ENCODE measurements at places on chromosomes 2 and 18.

DNA sequence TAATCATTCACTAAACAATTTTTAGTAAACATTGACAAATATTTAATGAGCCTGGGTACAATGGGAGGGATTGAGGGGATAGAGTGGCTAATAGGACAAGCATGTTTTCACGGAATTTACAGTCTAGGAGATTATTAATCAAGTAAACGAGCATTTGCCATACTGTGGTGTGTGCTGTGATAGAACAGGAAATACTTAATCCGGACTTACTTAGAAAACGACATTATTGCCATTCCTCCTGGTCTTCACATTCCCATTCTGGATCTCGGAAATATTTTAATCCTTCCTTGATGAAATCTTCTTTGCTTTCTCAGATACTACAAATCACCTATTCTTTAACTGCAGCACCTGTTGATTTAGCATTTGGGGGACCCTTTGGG is 905 bp downstream of the TTLL4 start:
- no peak for DNase-seq

GRCh38 chr2:88813612-88814011 is 122.1 kb downstream of the RPIA start:
- no peak for DNase-seq

DNA sequence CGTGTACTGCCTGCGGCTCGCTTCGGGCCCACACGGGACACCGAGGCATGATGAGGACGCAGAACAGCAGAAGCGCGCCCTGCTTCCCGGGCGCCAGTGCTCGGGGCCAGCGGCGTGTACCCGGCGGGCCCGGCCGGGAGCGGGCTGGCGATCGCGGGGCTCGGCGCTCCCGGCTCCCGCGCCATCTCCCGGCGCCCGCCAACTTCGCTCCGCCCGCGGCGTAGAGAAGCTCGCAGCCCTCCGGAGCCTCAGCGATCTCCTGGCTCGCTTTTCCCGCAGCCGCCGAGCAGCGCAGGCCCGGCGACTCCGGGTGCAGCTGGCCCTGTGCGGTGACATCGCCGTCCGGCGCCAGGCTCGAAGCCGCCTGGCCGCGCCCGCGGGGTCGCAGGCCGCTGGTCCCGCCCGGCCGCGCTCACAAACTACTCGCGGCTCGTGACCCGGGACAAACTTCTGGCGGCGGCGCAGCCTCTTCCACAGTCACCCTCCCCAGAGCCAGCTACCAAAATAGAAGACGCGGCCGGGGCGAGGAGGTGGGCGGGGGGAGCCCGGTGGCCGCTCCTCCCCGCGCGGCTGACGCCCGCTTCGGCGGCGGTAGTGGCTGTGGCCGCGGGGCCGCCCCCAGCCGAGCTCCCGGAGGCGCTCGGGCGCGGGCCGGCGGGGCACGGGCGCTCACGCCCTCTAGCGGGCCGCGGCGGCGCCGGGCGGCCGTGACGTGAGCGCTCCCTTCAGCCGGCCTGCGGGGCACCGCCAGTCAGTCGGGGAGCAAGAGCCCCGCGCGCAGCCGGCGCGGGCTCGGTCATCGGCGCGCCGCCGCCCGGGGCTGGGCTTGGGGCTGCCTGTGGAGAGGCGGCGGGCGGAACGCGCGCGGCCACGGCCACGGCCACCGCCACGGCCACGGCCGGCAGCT is at the start of gene PTPRM:
PTPRM (plus strand) TSS at position 750 of the 907 bp plus-strand sequence. CDS start 503 bp downstream, outside the sequence.
- DNase-seq: peak; percentile 45

- DNase-seq: no peak
These were observed 232.7 kb downstream of the DYSF start for GRCh38 chr2:71685941-71686611.

DNA sequence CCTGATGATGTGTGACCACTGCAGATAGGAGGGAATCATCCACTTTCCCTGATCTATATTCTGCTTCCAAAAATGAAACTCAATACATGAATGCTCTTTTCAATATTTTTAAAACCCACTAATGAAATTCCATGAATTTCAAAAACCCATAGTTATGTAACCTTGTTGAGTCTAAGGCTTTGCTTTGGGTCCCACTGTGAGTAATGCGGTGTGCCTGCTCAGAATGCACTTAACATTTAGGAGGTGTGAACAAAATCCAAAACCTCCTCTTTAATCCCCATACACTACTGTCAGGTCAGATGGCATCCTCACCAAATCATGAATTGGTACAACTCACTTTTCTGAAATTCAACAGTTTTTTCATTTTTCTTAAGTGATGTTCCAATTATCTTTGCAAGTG is 50.4 kb downstream of the CCDC93 start:
- DNase-seq: no peak

GRCh38 chr2:103860016-103860415 is 993.9 kb upstream of the POU3F3 start:
- no peak for DNase-seq

DNA sequence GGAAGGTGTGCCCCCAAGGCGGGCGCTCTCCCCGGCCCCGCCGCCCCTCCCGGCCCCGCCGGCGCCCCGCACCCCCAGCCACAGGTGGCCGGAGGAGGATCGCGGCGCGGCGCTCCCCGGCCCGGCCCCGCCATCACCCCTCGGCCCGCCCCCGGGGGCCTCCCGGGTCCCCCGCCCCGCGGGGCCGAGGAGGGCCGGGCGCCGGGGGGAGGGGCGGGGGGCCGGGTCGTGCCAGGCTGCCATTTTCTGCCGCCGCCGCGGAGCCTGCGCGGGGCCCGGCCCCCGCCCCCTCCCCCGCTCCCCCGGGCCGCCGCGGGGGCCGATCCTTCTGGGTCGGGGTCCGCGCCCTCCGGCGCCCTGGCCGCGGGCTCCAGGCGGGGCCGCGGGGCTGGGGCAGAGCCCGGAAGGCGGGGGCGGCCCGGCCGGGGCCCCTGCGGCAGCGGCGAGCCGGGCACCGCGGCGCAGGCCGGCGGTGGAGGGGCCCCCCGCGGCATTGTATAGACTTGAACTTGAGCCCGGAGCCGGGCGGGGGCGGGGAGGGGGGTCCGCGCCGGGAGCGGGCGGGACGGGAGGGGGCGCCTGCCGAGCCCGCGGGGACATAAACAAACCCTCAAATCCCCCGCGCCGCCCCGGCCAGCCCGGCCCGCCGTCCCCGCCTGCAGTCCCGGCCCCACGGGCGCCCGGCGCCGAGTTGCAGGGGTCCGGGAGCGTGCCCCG is 556 bp downstream of the DNMT3A start:
- DNase-seq: peak; percentile 52

GRCh38 chr2:161713706-161714105 is 89.5 kb downstream of the SLC4A10 start:
- no peak for DNase-seq

- DNase-seq: no peak
These were observed 39.4 kb downstream of the COBLL1 start for GRCh38 chr2:164802095-164802707.

DNA sequence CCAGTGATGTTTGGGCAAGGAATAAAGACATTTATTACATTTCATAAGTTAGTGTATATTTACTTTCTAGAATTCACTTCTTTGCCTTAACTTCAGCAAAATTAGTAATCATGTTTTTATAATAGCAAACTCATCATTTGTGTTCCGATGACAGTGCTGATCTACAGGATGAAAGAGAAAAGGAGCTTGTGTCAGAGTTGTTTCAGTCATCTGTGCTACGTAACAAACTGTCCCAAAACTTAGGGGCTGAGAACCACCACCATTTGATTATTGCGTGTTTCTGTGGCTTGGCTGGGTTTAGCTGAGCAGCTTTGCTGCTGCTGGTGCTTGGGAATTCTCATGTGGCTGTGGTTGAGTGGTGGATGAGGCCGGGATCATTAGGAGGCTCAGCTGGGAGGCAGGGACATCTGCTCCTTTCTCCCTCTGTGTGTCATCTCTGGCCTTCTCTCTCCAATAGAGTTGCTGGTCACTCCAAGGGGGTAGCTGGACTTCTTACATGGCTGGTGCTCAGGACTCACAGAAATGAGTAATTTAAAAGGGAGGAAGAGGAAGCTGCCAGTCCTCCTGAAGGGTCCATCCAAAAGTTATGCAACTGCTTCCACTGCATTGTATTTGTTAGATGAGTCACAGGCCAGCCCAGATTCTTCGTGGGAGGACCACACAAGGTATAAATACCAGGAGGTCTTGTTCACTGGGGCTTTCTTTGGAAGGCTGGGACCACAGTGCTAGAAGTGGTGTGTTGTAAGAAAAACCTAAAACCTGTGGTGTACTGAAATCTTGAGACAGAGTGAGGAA is 43.4 kb upstream of the HAAO start:
- DNase-seq: no peak

GRCh38 chr18:3612315-3612714 is 162.3 kb downstream of the TGIF1 start:
- no peak for DNase-seq

- DNase-seq: no peak
These were observed 175.4 kb downstream of the MAIP1 start for GRCh38 chr2:200130762-200131166.

DNA sequence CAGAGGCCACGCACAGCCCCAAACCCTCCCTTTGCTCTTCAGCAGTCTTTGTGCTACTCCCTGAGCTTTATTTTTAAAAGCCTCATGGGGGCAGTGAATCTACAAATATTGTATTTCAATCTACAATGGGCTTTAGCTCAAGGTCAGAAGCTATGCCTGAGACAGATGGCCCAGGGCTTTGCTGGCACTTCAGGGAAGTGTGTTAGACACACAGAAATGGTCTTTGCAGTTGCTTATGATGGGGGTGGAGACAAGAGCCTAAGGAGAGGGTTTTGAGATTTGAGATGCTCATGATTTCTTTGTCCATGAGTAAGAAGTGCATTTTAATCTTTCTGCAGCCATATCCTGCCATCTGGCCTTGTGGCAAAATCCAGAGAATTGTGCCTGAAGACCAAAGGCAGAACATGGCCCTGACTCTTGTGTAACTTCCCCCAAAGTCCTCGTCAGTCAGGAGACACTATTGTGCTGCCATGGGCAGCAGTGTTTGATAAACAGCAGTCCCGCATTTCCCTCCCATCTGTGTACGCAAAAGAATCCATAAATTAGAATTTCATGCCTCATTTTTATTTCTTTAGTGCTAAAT is 92.6 kb downstream of the VAPA start:
- no peak for DNase-seq

DNA sequence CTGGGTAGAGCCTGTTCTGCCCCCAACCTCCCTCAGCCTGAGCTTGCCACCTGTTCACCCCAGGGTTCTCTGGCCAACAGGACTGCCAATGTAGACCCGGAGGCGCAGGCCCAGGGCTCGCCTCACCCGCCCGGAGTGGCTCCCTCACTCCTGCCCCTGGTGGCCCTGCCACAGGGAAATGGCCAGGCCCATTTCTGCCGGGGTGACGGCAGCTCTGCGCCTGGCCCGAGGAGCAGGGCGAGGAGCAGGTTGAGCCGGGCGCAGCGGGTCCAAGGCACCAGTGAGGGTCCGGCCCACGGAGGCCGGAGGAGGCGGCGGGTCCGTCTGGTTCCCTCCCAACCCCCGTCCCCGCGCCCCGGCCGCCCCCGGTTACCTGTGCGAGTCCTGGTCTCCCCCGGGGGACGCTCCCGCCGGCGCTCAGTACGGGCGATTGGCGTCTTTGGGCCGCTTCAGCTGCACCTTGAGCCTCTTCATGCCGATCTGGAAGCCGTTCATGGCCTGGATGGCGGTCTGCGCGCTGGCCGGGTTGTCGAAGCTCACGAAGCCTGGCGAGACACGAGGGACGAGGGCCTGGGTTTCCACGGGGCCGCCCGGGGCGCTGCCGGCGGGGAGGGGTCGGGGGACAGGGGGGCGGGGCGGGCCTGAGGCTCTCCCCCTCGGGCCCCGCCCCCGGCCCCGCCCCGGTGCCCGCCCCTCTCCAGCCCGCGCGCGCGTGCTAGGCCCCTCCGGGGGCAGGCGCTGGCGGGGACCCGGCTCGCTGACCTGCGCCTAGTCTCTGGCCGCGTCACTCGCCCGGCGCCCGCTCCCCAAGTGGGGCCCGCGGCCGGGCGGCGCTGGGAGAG is 312.0 kb downstream of the CELF4 start:
- DNase-seq: no peak

- no peak for DNase-seq
These were observed 24.7 kb downstream of the CAB39 start for GRCh38 chr2:230737300-230737699.

DNA sequence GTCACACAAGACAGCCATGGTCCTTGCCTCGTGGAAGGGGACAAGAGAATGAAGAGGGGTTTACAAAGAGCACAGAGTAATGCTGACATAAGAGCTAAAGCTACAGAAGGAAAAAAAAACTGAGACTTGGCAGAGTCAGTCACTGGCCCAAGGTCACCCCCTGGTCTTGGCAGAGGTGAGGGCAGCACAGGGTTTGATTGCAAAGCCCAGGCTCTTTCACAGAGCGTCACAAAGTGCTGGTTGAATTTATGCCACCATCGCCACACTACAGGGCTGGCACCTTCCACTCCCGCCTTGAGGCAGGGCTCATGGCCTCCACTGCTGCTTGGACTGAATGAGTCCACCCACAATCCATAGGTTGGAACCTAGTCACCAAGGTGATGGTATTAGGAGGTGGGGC is 190.2 kb downstream of the INHBB start:
- DNase-seq: no peak

- DNase-seq: no peak
These were observed 593 bp downstream of the ZNF514 start for GRCh38 chr2:95158891-95159619.

DNA sequence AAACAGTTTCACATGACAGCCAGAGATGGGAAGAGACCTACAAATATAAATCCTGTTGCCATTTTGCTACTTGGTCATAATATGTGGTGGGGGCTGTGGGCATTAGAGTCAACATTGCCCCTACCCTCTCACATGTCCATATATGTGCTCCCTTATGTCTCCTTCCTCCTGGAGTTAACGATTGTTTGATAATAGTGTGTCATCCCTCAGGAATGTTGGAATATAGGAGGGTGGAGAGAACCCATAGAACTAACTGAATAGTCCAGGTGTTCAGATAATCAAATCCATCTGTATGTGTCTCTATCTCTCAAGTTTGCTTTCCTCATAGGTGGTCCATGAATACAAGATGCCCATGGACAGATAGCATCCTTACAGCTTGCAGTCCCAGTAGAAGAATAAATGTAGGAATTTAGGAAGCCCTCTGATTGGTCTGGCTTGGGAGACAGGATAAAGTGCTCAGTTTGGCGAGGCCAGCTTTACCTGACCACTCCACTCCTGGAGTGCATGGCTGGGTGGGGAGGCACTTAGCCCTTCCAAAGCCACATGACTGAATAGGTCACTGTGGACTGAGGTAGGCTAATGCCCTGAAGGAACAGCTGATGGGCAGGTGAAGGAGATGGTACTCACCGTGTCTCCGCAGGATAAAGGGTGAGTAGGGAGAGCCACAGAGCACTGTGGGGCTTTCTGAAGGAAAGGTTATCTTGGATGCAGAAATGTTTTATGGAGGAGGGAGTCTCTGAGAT is 166.9 kb downstream of the CDCA7 start:
- no peak for DNase-seq

GRCh38 chr2:102197389-102198137 is 10.7 kb downstream of the IL1RL2 start:
- DNase-seq: no peak

- DNase-seq: no peak
These were observed 148.1 kb upstream of the SIX3 start for GRCh38 chr2:44793322-44793870.

- peak; percentile 30 for DNase-seq
These were observed 103.0 kb upstream of the STK17B start for GRCh38 chr2:196274387-196274809.

Data from CD4-positive, alpha-beta T cell treated with Interleukin-6 for 4 hours (primary cell).